A549 treated with RU486 at 1 μM for 4 hours (cell line): ENCODE measurements at places on chromosomes 7 and 10. TPM values are rescaled to one million over a fixed set of nuclear protein-coding genes. Genes with fewer than 3 reads are reported as not detected.

TDRD1 gene
- not detected in 5 replicates for total RNA-seq

ITGB8 gene
- 0.82 to 1.2 TPM (median 0.95 TPM) in 5 replicates for total RNA-seq

ATOH7 gene
- total RNA-seq, result 0.23 to 0.43 TPM (median 0.23 TPM) in 5 replicates

TMEM130 gene
- total RNA-seq, result 0.30 to 0.54 TPM (median 0.39 TPM) in 5 replicates

SPDYE1 gene
- not detected in 5 replicates for total RNA-seq

MMD2 gene
- not detected in 5 replicates for total RNA-seq

GRM3 gene
- not detected in 5 replicates for total RNA-seq

AKR1C8 gene
- total RNA-seq, result 0.21 TPM in 1 of 5 replicates, not detected in the others

GBX1 gene
- total RNA-seq, result 0.17 to 0.45 TPM in 2 of 5 replicates, not detected in the others

SFTPA1 gene
- total RNA-seq, result not detected in 5 replicates

TMEM140 gene
- 1.1 to 2.0 TPM (median 1.4 TPM) in 5 replicates for total RNA-seq

HILPDA gene
- 21.3 to 25.3 TPM (median 24.5 TPM) in 5 replicates for total RNA-seq

TET1 gene
- total RNA-seq, result 0.21 to 0.56 TPM (median 0.52 TPM) in 5 replicates

NEUROD6 gene
- not detected in 5 replicates for total RNA-seq

TMEM209 gene
- total RNA-seq, result 11.1 to 18.2 TPM (median 15.9 TPM) in 5 replicates
